ENCODE measurements at places on chromosomes 4 and X.

GRCh38 chr4:151553874-151554273 is 144.9 kb downstream of the FHIP1A start:
- DNase-seq: no peak

DNA sequence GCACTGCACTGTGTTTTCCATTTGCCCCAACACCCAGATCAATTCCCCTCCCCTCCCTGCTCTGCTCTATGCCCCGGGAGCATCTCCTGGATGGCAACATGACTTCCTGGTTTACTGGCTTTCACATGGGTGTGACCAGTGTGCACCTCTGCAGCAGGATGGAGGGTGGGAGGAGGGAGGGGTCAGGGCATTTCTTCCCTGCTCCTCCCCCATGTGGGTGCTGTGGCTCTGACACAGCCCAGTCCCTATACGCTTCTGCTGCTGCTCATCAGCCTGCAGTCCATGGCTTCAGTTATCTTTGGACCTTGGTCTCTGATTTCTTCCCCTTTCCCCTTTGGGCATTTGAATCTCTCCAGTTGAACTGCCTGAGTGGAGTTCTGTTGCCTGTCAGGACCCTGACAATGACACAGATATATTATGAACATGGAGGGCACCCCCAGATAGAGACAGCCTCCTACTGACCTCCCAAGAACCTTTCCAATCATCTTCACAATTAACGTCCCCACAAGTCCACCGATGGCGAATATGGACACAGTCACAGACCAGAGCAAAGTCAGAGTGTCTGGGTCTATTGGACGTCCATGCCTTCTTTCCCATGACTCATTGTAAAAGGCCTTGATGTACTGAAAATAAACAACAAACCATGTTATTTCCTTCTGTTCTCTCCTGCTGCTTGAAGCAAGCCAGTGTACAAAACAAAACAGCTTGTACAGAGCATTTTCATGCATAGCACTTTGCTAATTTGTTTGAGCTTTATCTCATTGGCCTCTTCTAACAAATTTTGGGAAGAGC is 24.8 kb downstream of the SLC2A9 start:
- no peak for DNase-seq

GRCh38 chrX:132023896-132024386 is 839 bp downstream of the STK26 start:
- no peak for DNase-seq

DNA sequence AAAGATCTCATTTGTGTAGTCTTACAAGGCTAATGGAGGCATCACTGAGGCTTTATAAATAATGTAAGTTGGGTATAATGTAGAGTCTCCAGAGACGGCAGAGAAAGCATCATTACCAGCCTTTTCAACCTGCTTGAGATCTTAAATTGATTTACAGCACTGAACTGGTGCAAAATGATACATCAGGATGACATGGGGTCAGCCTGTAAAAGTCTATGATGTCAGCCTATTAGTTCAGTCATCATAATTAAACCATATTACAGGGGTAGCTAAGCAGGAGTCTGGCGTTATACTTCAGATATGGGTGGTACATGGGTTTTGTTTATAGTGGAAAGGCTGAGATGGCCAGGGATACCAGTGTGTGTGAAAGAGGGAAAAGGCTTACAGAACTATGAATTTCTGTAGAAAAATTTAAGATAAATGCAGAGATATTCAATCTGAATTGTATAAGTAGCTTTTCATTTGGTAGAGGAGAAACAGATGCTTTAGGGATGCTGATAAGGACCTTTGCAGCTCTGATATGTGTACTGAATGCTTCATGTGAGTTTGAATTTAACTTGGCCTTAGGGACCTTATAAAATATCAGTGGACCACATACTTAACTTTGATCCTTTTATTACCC is 2.7 kb downstream of the SMAD1 start:
- peak; percentile 10 for DNase-seq

GRCh38 chrX:102745857-102746584 is 25.5 kb downstream of the GPRASP3 start:
- DNase-seq: no peak

GRCh38 chr4:77193511-77194102 is 36.6 kb downstream of the CCNG2 start:
- DNase-seq: no peak

DNA sequence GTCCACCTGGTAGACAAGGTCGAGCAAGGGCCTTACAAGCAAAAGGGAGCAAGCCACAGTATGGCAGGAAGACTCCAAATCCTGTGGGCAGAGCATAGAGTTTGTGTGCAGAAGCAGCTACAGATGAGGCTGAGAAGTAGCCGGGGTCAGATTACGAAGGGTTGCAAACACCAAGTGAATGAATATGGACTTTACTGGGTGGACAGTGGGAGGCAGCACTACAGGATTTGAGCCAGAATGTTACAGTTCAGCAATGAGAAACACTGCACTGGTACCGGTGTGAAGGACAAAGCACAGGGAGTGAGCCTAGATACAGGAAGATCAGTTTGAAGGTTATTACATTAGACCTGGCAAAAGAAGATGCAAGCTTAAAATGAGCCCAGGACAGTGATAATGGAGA is 46.1 kb upstream of the HOPX start:
- DNase-seq: peak; percentile 35

DNA sequence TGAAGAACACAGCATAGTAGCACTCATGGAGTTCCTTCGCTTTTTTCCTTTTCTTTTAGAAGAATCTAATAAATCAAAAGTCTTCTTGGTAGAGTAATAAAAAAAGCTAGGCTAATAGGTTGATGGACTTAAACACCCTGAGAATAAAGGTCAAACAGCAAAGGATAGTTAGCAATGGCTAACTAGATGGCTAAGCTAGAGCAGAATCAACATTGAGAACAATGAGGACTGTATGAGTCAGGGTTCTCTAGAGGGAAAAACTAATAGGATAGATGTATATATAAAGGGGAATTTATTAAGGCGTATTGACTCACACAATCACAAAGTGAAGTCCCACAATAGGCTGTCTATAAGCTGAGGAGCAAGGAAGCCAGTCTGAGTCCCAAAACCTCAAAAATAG is 550.9 kb downstream of the GLUD2 start:
- DNase-seq: no peak

DNA sequence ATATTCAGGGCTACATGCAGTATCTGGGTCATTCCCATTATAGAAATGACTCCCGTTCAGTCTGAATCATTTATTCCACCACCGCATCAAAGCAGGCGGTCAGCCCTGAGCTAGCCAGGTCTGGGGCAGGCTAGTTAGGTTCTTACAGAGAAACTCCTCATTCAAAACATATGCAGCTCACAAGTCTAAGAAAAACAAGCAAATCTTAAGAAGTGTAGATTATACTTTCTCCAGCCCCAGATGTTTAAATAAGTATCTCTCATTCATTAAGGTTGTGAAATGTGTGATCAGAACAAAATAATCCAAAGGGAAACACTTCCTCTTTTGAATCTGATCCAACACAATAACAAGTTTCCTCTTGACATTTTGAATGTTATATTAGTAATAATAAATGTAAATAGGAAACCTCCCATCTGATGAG is 441.9 kb downstream of the INPP4B start:
- DNase-seq: no peak

DNA sequence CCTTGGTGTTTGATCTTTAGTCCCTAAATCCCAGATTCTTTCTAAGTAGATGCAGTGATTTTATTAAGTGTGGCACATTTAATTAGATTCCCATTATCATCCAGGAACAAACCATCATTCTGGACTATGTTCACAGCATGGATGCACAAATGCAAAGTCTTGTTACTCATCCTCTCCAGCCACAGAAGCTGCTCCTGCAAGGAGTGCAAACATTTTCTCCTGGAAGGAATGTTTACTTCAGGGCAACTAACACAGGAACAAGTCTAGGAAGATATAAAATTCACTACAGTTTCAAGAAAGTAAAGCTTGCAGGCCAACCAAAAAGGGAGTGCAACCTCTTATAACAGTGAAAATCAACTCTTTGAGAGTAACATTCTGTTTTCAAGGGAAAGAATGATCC is 106.0 kb downstream of the IQCM start:
- no peak for DNase-seq

GRCh38 chrX:140317462-140317861 is 187.4 kb downstream of the SOX3 start:
- no peak for DNase-seq

- DNase-seq: no peak
Measured at GRCh38 chr4:134777606-134778005, 576.0 kb upstream of the PABPC4L start.

DNA sequence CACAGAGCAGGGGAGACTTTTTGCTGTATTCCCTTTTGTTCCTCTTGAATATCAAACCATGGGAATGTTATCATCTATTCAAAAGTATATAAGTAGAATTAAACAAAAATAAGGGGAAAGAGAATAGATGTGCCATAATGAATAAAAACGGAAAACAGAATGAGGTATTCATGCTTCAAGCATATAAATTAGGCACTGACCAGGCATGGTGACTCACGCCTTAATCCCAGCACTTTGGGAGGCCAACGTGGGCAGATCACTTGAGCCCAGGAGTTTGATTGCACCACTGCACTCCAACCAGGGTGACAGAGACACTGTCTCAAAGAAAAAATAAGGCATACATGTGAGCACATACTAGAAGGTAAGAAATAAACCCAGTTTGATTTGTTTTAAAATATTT is 16.3 kb upstream of the NEUROG2 start:
- no peak for DNase-seq

DNA sequence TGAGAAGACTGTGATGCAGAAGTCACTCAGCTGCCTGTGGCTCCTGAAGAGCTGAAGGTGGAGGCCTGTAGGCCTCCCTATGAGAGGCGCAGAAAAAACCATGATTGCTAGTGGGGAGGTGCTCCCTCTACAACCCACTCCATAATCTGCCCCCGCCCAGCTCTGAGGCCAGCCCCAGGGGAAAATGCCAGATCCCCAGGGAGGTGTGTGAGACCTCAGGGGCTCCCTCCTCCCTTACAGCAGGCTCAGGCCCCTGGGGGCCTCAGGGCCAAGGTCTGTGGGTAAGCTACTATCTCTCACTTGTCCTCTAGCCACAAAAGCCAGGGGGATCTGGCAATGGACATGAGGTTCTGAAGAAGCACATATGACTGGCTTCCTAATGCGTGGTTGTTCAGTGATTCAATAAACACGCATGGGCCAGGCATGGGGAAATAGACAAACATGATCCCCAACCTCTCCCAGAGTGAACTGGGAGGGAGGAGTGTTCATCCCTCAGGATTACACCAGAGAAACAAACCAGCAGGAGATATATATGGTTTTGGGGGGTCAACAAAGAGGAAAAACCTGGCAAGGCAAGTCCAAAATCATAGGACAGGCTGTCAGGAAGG is 51.0 kb upstream of the MTM1 start:
- DNase-seq: no peak

DNA sequence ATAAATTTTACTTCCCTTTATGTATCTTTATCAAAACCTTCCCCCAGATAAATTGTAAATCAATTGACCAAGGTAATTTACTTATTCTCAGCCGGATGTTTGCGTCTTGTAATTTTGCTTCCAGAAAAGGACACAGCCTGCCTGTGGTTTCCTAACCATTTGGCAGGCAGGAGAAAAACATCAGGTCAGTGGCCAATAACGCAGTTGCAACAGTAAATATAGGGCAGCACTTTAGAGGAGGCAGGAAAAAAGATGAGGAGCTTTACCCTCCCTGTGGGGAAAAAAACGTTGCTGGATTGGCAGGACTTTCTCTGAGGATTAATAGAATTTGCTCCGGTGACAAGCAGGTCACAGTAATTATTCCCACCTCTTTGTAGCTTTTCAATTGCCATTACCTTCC is 2618.1 kb downstream of the ARAP2 start:
- no peak for DNase-seq

GRCh38 chrX:23797371-23798128 is 14.6 kb downstream of the SAT1 start:
- DNase-seq: no peak

DNA sequence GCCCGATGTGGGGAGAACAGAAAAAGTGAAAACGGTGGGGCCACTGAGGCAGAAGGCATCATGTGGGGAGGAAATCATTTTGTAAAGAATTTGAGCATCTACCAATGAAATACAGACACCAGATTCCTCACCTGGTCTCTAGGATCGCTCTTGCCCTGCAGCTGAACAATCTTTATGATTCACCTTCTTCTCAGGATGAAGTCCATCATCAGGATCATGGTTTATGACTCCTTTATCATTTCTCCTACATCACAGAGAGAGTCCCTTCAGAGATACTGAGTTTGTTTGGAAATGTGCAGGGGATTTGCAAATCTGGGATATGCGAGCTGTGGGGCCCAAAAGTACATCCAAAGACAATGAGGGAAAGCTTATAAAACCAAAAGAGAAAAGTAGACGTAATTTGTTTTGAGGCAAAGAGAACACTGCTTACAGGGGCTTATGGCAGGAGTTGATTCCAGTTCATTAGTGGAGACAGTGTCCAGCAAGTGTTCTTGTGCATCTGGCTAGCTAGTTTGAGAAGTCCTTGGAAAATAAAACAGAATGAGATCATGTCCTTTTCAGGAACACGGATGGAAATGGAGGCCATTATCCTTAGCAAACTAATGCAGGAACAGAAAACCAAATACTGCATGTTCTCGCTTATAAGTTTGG is 15.3 kb upstream of the ANXA5 start:
- DNase-seq: no peak

DNA sequence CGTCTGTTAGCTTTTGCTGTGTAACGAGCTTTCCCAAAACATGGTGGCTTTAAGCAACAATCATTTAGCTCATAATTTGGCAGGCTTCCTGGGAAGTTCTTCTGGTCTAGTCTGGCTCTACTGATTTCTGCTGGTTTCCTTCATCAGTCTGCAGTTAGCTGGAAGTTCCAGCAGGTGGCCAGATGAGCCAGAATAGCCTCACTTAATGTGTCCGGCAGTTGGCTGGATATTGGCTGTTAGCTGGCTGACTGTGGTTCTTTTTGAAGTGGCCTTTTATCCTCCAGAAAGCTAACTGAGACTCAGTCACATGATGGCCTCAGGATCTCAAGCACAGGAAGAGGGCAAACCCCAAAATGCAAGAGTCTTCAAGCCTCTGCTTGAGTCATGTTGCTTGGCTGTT is 34.9 kb downstream of the FTHL17 start:
- peak; percentile 64 for DNase-seq

- DNase-seq: no peak
Measured at GRCh38 chrX:102964940-102965339, 27.9 kb downstream of the RAB40AL start.

DNA sequence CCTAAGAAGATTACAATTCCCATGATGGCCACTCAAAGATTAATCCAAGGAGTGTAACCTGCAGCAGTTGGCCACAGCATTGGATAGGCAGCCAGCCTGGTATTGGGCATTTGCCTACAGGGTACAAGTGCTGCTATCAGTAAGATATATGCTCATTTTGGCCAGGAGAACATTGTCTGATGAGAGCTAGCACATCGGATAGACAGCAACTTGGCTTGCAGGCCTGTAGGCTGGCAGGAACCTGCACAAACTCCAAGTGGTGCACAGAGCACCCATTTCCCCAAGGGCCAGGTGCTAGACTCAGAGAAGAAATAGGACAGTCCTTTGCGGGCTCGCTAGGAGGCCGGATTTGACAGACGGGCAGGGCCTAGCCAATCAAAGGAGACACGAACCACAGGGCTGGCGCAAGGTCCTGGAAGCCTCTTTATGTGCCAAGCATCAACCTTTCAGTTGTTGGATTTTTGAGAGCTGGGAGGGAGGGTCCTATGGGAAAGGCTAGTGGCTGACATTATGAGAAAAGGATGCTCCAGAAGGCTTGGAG is 11.7 kb upstream of the AP1AR start:
- DNase-seq: no peak
